ENCODE measurements at places on chromosomes 11 and 22.

- DNase-seq, result no peak
Measured at GRCh38 chr22:44436736-44437135, 61.3 kb downstream of the RTL6 start.

GRCh38 chr22:43066134-43066533 is 23.1 kb downstream of the TTLL1 start:
- DNase-seq, result no peak

- DNase-seq, result no peak
Measured at GRCh38 chr22:35921777-35922176, 106.8 kb downstream of the RBFOX2 start.

GRCh38 chr22:26031641-26032040 is 137.6 kb upstream of the SEZ6L start:
- no peak for DNase-seq

DNA sequence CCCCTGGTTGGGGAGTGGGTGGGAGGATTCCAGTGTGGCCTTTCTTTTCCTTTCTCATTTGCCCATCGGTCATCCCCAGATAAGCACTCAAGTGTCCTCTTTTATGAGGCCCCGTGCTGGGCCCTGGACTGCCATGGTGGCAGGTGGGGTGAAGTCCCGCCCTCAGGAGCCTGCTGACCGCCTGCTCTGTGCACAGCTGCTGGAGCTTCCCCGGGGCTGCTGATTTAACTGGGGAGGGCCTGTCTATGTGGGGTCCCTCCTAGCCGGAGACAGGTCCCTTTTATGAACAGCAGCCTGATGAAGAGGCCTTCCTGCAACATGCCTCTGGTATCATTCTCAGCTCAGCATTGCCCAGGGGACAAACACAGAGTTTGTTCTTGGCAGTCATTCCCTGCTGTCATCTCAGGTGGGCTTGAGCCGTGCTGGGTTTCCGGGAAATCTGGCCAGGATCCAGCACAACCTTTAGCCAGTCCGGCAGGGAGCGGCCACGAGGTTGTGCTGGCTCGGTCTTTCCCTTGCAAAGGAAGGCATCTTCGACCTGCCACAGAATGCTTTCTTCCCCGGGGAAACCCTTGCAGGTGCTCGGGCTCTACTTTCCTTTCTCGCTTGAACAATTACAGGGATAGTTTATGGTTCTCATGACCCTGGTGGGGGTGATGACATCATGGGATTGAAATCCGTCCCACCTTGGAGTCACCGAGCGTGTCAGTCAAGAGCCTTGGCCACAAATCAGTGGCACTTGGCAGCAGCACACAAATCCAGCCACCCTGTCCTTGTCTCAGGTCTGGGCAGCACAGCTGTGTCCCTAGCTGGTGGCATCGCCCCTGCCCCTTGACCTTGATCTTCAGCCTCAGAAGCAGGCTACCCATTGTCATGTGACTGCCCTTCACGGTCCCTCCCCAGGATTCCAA is 20.1 kb downstream of the ST14 start:
- DNase-seq, result no peak

DNA sequence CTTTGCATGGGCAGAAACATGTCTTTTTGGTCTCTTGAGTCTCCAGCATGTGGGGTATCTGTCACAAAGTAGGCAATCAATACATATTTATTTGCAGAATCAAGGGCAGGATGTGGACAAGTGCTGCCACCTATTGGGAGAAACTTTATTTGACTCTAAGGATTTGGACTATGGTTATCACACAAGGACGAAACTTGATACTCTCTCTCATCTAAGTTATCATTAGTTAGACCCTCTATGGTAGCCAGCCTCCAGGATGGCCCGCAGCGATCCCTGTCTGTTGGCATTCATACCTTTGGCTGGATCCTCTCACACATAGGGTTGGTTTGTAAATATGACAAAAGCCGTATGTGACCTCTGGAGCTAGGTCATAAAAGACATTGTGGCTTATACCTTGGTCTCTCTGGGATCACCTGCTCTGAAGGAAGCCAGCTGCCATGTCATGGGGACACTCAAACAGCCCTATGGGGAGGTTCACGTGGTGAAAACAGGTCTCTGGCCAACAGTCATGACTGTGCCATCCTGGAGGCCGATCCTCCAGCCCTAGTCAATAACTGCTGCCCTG is 1.1 kb upstream of the FBXO7 start:
- no peak for DNase-seq

- DNase-seq, result no peak
Measured at GRCh38 chr22:38038890-38039812, 18.1 kb upstream of the PICK1 start.

- DNase-seq, result no peak
Measured at GRCh38 chr11:15826826-15827225, 529.5 kb downstream of the SOX6 start.

GRCh38 chr22:31399211-31400022 is at the start of gene DRG1:
Gene DRG1, plus strand, starts transcription at chr22:31399604. Its CDS starts 80 bp downstream, at chr22:31399684.
- peak; percentile 82 for DNase-seq

DNA sequence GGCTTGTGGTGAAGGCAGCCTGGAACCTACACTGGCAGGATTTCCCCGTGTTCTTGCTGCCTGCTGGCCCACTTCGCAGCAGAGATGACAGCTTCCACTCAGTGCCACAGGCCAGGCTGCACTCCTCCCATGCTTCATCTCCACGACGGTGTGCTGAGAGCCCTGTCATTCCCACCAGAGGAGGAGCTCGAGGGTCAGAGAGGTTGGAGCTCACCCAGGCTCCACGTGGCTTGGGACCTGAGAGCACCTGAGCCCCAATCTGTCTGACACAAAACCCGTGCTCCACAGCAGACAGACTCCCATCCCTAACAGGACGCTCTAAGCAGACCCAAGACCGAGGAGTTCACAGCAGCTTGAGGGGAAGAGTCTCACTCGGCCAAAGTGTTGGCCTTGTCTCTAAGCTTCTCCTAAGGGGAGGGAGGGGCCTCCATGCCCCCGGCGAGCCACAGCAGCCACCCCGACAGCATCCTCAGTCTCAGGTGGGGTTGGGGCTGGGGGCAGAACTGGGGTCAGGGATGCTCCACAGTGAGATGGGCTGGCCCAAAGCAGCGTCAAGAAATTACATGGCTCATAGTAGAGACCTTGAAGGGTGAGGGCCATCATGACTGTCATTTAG is 10.7 kb downstream of the LRFN4 start:
- no peak for DNase-seq

GRCh38 chr11:106276859-106277436 is 199.5 kb downstream of the AASDHPPT start:
- DNase-seq, result no peak

DNA sequence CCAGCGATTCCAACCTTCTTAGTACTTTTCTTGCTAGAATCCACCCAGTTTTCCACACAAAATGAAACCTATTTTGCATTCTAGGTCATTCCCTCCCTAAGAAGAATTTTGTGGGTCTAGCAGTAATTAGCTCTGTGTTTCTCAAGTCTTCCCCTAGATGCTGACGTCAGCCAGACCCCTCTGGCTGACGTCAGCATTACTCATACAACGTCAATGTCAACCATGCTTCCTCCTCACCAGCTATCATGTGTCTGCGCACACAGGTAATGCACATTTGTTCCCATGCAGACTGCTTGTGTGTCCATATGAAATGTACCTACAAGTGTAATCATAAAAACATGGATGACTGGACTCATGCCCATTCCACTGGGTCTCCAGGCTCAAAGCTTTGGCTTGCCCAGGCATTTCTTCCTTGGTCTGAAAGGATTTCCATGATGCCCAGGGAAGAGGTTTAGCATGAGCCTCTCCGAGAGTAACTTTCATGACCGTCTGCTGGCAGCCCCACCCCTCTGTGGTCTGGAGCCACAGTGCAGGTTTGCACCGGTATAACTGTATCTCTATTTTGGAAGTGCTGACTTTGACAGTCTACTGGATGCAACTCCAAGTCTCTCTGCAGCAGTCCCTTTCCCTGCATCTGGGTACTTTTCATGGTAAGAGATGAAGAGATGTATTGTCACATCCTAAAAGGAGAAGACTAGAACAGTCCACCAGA is 58.6 kb downstream of the DSCAML1 start:
- DNase-seq, result no peak

- DNase-seq, result no peak
Measured at GRCh38 chr11:65536412-65537295, 11.8 kb downstream of the SCYL1 start.

GRCh38 chr11:79045018-79045799 is 395.6 kb downstream of the TENM4 start:
- no peak for DNase-seq

All from esophagus squamous epithelium (tissue), 5 donors.